ENCODE measurements at places on chromosomes 6 and 20. TPM values are rescaled to one million over a fixed set of nuclear protein-coding genes. Genes with fewer than 3 reads are reported as not detected.

- H3K27ac ChIP-seq: no peak overlapping the region
- peaks cover 4% of the 10 kb centered on the region for H3K36me3 ChIP-seq
- no peaks in the 10 kb centered on the region for H3K27me3 ChIP-seq
- no peaks in the 10 kb centered on the region for H3K4me1 ChIP-seq
- no peak overlapping the region for H3K4me3 ChIP-seq
- no peak for DNase-seq
Measured at GRCh38 chr6:163554663-163555062, 140.1 kb downstream of the QKI start.

DNA sequence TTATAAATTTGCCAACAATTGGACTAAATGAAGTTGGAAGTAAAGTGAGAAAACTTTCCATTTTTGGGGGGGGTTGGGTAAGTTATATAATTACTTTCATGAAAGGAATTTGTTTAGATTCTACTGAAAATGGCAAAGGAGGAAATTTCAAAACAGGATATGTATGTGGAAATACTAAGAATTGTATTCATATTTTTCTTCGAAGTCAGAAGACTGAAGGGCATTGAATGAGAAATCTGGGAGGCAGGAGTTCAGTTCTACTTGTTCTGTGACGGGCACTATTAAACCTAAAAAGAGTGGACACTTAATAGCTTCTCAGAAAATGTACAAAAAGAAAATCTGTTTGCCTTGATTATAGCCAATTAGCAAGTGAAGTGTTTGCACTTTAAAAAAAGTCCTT lies 114.7 kb downstream of the PRIM2 start:
- DNase-seq: no peak
- H3K36me3 ChIP-seq: no peaks in the 10 kb centered on the region
- no peaks in the 10 kb centered on the region for H3K4me1 ChIP-seq
- no peak overlapping the region for H3K27ac ChIP-seq
- H3K4me3 ChIP-seq: no peak overlapping the region

DNA sequence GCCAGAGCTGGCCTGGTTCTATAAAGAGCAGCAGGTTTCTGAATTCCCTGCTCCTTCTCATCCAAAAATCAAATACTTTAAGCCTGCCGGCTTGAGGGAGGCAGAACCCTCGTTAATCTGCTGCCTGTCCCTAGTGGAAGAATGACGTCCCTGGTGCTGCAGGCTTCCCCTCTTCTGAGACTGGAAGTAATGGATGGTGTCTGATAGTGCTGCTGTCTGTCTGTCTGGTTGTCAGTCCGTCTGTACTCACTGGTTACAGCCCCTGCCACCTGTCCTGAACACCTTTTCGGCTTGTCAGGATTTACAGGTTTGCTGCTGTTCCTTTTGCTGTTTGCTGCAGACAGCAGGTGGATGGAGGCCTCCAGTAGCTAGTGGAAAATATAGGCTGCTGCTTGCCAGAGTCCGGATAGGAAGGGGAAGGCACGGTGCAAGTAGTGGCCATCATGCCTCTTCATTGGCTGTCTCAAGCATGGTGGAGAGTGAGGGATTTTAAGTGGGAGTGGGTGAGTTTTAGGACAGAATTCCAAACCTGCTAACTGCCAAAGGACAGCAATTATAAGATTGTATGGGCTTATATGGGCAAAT lies 2.5 kb downstream of the RIMS1 start:
- no peak for DNase-seq
- H3K4me3 ChIP-seq: no peak overlapping the region
- no peaks in the 10 kb centered on the region for H3K36me3 ChIP-seq
- H3K27me3 ChIP-seq: peaks cover 38% of the 10 kb centered on the region
- no peak overlapping the region for H3K27ac ChIP-seq

- no peaks in the 10 kb centered on the region for H3K4me1 ChIP-seq
- H3K36me3 ChIP-seq: no peaks in the 10 kb centered on the region
- no peaks in the 10 kb centered on the region for H3K27me3 ChIP-seq
- no peak for DNase-seq
- no peak overlapping the region for H3K27ac ChIP-seq
- no peak overlapping the region for H3K4me3 ChIP-seq
Measured at GRCh38 chr20:10319855-10320254, 101.2 kb downstream of the SNAP25 start.

DNA sequence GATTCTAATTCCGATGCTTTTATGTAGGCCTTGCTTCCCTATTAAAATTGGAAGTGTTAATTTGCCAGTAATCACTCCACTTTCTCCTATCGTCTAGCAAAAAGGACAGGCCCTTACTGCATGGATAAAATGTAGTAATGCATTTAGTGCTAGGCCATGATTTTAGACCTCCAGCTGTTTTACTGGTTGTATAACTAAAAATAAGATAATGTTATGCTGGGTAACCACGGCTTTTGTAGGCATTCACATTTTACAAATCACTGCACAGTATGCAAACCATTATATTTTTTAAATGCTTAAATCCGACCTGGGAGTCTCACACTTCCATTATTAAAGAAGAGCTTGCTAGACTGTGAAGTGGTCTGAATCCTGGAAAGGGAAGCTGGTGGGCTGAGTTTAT lies 179.5 kb downstream of the TFAP2A start:
- no peaks in the 10 kb centered on the region for H3K4me1 ChIP-seq
- no peak for DNase-seq

DNA sequence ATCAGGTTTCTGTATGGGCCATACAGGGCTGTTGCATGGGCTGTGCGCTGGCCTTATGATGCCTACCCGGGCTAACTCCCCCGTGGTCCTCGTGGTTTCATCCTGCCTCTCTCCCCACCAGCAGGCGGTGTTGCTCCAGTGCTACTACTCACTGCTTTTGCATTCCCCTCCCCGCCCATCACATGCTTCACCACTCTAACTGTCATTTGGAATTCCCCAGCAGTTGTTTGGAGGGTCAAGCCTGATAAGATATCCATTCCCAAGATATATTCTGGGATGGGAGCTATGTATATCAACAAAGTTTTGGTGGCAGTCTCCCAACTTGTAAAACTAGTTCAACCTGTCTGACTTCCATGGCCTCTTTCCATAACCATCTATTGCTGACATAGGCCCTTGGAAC lies 233.2 kb upstream of the SOX4 start:
- no peak overlapping the region for H3K4me3 ChIP-seq
- no peaks in the 10 kb centered on the region for H3K27me3 ChIP-seq
- H3K27ac ChIP-seq: no peak overlapping the region
- no peak for DNase-seq

DNA sequence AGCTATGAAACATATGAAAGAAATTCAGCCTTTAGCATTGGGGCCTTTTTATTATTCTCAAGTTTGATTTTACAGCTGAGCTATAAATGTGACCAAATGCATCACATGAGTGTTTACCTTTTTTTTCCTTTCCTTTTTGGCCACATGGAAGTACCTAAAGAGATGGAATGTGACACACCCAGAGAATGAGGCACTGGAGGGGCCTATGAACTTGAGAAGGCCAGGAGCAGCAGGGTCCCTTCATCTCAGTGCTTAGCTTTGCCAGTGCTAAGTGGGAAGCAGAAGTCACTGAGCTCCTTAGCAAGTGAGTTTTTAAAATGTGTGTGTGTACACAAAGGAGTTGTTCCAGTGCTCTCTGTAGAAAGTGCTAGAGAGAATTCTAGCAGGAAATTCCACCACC lies 44.7 kb downstream of the RREB1 start:
- H3K4me3 ChIP-seq: no peak overlapping the region
- no peaks in the 10 kb centered on the region for H3K27me3 ChIP-seq
- peaks cover 33% of the 10 kb centered on the region for H3K4me1 ChIP-seq
- DNase-seq: no peak

GRCh38 chr6:111200350-111201243 lies 113.3 kb downstream of the SLC16A10 start:
- no peaks in the 10 kb centered on the region for H3K27me3 ChIP-seq
- DNase-seq: no peak

- H3K4me1 ChIP-seq: no peaks in the 10 kb centered on the region
- no peak overlapping the region for H3K27ac ChIP-seq
- H3K4me3 ChIP-seq: no peak overlapping the region
- H3K36me3 ChIP-seq: no peaks in the 10 kb centered on the region
Measured at GRCh38 chr20:42152575-42152974, 534.4 kb upstream of the CHD6 start.

DNA sequence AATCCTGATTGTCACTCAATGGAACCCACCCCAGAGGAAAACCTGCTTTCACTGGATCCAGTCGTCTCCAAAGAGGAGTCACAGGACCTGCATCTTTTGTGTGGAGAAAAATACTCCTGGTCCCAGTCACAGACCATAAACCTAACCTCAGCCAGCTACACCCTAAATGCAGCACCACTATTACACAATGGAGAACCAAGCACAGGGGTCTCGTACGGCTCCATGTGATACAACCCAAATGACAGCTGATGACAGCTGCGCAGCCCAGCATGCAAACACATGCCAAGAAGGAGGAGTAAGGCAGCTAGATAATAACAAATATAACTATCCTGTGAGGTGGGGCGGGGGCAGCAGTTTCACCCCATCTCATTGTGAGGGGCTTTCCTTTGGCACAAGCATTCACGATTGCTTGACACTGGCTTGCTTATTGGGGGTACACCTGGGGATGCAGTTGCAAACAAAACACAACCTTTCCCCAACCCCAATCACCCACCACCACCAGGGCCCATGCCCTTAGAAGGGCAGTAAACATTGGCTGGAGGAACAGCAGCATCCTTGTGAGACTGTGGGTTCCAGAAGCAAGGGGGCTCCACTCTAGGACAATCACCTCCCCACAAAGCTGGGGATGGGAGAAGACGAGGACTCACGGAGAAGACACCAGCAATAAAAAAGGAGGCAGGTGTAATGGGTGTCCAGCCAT lies 51.5 kb downstream of the TRERF1 start:
- H3K4me1 ChIP-seq: peaks cover 5% of the 10 kb centered on the region
- no peak overlapping the region for H3K4me3 ChIP-seq
- no peak overlapping the region for H3K27ac ChIP-seq
- DNase-seq: no peak
- no peaks in the 10 kb centered on the region for H3K36me3 ChIP-seq

GRCh38 chr6:90109141-90109540 lies 187.5 kb downstream of the BACH2 start:
- DNase-seq: no peak
- H3K36me3 ChIP-seq: no peaks in the 10 kb centered on the region
- no peak overlapping the region for H3K4me3 ChIP-seq
- H3K27ac ChIP-seq: no peak overlapping the region
- H3K4me1 ChIP-seq: peaks cover 35% of the 10 kb centered on the region

GRCh38 chr6:73560182-73560732 lies 39.4 kb upstream of the EEF1A1 start:
- H3K27me3 ChIP-seq: no peaks in the 10 kb centered on the region
- no peaks in the 10 kb centered on the region for H3K36me3 ChIP-seq
- no peak for DNase-seq

- no peaks in the 10 kb centered on the region for H3K27me3 ChIP-seq
- peaks cover 4% of the 10 kb centered on the region for H3K36me3 ChIP-seq
- peak overlapping the region; percentile 82 for H3K4me3 ChIP-seq
- peaks cover 61% of the 10 kb centered on the region for H3K4me1 ChIP-seq
Measured at GRCh38 chr20:35773154-35773751, 1.4 kb downstream of the PHF20 start.

DNA sequence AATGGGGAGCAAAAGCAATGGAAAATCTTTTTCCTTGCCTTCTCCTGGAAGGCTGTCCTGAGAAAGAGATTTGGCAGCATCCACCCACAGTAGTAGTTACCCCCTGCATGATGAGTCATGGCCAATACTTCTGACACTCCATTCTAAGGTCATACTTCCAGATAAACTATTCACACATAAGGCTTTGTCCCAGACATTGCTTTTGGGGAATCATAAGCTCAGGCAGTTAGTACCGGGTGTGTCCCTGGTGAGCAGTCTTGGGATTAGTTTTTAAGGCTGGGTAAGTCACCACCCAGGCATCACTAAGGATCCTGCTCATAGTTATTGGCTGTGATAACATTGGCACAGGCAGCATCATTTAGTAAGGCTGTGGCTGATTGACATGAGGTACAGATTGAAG lies 160.6 kb upstream of the GGTLC1 start:
- H3K27ac ChIP-seq: no peak overlapping the region
- H3K36me3 ChIP-seq: no peaks in the 10 kb centered on the region
- no peaks in the 10 kb centered on the region for H3K27me3 ChIP-seq

DNA sequence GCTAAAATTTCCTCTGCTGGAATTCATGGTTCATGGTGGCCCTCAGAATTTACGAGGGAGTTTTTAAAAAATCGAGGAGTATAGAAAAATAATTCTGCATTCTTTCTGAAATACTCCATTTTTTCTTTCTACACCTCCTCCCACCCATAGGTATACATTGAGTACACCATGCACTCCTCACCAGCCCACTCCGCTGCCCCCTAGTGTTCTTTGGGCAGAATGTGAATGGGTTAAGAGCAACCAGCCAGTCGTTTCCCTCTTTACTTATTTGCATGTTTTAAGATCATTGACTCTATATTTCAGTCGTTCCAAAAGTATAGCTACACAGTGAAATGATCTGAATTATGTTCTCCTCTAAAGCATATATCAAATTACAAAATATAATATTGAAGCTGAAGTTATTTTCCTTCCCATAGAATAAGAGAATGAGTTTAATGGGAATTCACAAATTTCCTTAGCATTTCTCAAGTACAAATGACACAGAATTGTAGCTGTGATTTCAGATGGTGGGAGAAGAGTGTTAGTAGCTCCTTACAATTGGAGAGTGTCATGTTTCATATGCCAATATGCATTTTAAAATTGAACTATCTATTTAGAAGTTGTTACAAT lies 977.7 kb upstream of the SLC35B3 start:
- H3K4me1 ChIP-seq: no peaks in the 10 kb centered on the region
- no peak overlapping the region for H3K27ac ChIP-seq
- no peaks in the 10 kb centered on the region for H3K36me3 ChIP-seq
- no peaks in the 10 kb centered on the region for H3K27me3 ChIP-seq
- no peak overlapping the region for H3K4me3 ChIP-seq

GRCh38 chr6:109795994-109796555 lies 105.0 kb downstream of the FIG4 start:
- H3K4me3 ChIP-seq: no peak overlapping the region
- DNase-seq: no peak
- no peaks in the 10 kb centered on the region for H3K27me3 ChIP-seq
- H3K36me3 ChIP-seq: peaks cover 5% of the 10 kb centered on the region
- H3K27ac ChIP-seq: no peak overlapping the region

DNA sequence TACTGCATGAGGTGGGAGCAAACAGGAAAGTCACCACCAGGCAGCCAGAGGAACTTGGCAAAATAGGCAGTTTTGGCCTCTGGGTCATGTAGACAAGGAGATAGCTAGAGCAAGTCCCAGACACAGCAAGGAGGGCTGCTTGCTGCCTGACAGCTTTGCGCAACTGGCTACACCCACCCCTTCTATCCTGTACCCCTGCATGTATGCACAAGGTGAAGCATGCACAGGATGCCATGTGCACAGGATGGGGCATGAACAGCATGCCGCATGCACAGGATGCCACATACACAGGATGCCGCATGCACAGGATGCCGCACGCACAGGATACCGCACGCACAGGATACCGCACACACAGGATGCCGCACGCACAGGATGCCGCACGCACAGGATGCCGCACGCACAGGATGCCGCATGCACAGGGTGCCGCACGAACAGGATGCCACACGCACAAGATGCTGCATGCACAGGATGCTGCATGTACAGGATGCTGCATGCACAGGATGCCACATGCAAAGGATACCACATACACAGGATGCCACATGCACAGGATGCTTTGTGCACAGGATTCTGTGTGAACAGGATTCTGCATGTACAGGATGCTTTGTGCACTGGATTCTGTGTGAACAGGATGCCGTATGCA lies 104.9 kb upstream of the IYD start:
- H3K27ac ChIP-seq: no peak overlapping the region
- H3K36me3 ChIP-seq: no peaks in the 10 kb centered on the region
- no peaks in the 10 kb centered on the region for H3K4me1 ChIP-seq
- no peak overlapping the region for H3K4me3 ChIP-seq

Gene RPN2
- total RNA-seq: 156 TPM

Gene CST2
- total RNA-seq: 0.94 TPM

Gene PCSK2
- total RNA-seq: 0.05 TPM

Gene BMP7
- total RNA-seq: 6.3 TPM

Gene MOG
- total RNA-seq: not detected

Gene TUBB1
- total RNA-seq: 0.47 TPM

Gene PABPC1L
- total RNA-seq: 7.2 TPM
